ENCODE measurements at places on chromosomes 3 and 15.
A peak's percentile ranks its signal among the peaks of the same experiment; 100 is the strongest.

DNA sequence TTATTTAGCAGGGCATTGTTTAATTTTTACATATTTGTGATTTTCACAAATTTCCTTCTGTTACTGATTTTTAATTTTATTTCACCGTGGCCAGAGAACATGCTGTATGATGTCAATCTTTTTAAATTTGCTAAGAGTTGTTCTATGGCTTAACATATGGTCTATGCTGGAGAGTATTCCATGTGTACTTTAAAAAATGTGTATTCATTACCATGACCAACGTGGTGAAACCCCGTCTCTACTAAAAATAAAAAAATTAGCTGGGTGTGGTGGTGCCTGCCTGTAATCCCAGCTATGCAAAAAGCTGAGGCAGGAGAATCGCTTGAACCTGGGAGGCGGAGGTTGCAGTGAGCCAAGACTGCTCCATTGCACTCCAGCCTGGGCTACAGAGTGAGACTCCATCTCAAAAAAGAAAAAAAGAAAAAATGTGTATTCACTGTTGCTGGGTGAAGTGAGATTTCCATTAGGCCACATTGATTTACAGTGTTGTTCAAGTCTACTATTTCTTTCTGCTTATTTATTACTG is 258.2 kb downstream of the EDEM1 start:
- no peak for DNase-seq

- no peak for DNase-seq
Measured at GRCh38 chr3:129820587-129820986, 72.9 kb downstream of the TMCC1 start.

DNA sequence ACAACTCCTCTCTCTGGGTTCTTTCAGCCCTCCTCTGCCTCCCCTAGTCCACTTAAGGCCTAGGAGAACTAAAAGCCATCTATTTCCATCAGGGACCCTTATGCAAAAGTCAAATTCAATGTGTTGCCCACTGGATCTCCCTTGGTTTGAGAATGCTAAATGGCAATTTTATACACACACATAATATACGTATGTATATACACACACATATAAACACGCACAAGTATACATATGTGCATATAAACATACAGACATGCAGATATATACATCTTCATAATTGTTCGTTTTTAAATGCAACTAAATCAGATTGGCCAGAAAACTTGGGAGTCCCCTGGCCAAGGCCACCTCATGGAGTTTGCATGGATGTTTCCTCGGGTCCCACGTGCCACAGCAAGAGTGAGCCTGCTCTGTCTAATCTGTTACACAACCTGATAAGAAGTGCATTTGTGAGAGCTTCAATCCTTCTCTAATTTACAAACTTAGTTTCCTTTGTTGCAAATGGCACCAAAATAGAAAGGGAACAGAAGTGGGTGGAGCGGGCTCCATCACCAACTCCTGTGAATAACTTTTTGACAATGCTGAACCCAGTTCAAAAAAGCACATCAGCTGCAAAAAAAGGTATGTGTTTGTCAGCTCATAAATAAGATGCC is 84.2 kb downstream of the FOXP1 start:
- no peak for DNase-seq

GRCh38 chr3:189629803-189630455 is 1.3 kb upstream of the TP63 start:
- DNase-seq: no peak

GRCh38 chr15:93997071-93997658 is 234.2 kb upstream of the MCTP2 start:
- DNase-seq: no peak

DNA sequence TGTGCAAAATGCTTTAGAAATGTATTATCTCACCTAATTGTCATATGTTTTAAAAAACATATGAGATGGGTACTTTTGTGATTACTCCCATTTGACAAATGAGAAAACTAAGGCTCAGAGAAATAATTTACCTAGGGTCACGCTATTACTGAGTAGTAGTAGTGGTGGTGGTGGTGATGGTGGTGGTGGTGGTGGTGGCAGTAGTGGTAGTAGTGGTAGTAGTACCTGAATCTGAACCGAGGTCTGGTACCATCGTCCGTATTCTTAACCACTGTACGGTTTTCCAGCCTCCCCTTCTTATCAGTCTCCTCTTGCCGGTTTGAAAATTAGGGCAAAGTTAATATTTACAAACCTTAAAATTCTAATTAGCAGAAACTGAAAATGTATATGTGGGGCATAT is 102.4 kb downstream of the KLHL25 start:
- DNase-seq: no peak

GRCh38 chr3:133941415-133941821 is 45.7 kb upstream of the RAB6B start:
- no peak for DNase-seq

- peak; percentile 5 for DNase-seq
Measured at GRCh38 chr3:54951405-54951804, 23.5 kb upstream of the LRTM1 start.

- DNase-seq: no peak
Measured at GRCh38 chr15:39583596-39584265, 2.9 kb downstream of the THBS1 start.

DNA sequence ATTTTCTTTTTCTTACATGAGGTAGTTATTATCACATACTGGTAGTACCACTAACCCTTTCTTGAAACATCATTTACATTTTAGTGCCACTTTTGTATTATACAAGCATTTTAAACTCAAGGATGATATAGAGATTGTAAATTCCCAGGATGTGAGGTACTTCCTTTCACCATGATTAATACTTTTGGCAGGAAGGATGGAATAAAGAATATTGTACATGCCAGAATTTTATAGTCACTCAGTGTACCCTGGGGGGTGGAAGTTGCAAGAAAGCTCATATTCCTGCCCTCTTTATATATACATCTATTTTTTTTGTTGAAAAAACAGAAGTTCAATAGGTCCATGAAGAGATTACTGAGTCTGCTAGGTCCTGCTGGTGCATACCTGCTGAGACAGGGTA is 141.0 kb upstream of the PLSCR5 start:
- no peak for DNase-seq
